ENCODE measurements at places on chromosomes 2 and 18.

DNA sequence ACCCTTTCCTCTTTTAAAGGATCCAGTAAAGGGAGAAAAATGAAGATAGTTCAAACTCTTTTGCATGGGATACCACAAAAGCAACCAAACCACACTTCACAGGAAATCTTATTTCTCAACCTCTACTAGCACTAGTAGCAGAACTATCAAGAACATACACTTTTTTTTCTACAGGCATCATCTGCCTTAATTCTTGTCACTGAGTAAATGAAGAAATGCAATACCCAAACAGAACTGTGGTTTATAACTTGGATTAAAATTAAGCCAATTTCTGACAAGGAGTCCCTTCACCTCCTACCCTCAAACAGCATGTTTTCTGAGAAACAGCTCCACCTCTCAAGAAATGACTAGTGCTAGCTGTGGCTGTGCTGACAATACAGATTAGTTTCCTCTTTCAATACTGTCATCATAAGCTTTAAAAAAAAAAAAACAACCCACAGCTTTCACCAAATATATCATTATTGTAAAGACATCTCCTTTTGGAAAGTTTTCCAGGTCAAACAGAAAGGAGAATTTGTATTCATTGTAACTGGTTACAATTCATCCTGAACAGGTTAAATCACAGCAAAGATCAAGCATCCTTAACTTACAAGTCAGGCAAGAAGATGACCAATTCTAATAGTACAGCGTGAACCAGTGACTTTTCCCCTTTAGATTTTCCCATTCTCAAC lies 44.4 kb downstream of the PTPN2 start:
- no peak for DNase-seq

DNA sequence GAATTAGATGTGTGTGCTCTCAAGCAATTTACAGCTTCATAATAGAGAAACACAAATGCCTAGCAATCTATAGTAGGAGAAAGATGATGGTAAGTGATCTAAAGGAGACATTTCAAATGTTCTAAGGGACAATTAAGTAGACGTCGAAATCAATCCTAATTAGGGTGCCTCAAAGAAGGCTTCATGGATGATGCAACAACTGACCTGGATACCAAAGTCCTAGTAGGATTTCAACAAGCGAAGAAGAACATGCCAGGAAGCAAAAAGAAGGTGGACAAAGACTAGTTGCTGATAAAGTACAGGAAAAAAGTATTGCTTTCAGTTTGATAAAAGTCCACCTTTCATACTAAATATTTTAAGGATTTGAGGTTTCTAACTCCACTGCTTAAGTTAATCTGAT lies 12.5 kb downstream of the FIGN start:
- no peak for DNase-seq

GRCh38 chr18:69123421-69123820 lies 277.3 kb upstream of the DOK6 start:
- no peak for DNase-seq

- DNase-seq: no peak
These were observed 814.2 kb downstream of the LRP1B start for GRCh38 chr2:141316606-141317005.

DNA sequence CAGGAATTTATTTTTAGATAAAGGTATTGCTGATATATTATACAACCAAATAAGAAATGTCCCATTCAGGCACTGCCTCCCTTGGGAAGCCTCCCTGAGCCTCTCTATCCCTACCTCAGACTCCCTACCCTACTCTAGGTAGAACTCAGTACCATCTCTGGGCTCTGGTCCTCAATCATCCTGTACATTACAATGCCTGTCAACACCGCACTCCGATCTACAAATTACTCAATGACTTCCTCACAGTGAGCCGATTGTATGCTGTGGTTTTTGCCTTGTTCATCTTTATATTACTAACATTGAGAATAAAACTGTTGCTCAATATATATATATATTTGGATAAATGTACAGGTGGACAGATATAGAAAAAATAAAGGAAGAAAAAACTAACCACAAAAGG lies 207.5 kb downstream of the STK39 start:
- no peak for DNase-seq

- no peak for DNase-seq
These were observed 2.2 kb downstream of the HOXD10 start for GRCh38 chr2:176118601-176119339.

DNA sequence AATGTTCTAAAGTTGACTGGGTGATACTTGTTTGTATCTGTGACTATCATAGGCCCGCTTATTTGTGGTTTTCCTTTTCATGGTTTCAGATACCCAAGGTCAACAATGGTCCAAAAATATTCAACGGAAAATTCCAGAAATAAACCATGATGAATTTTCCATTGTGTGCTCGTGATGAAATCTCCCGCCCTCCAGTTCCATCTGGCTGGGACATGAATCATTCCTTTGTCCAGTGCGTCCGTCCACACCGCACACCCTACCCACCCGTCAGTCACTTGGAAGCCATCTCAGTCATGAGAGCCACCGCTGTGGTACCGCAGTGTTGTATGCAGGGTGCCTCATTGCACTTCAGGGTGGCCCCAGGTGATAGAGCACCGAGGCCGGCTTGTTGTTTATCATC lies 268.2 kb upstream of the PXDN start:
- no peak for DNase-seq

- DNase-seq: no peak
These were observed 117.4 kb upstream of the COPS8 start for GRCh38 chr2:236968101-236968879.

- DNase-seq: no peak
These were observed 10.8 kb upstream of the ECEL1 start for GRCh38 chr2:232498452-232498851.

DNA sequence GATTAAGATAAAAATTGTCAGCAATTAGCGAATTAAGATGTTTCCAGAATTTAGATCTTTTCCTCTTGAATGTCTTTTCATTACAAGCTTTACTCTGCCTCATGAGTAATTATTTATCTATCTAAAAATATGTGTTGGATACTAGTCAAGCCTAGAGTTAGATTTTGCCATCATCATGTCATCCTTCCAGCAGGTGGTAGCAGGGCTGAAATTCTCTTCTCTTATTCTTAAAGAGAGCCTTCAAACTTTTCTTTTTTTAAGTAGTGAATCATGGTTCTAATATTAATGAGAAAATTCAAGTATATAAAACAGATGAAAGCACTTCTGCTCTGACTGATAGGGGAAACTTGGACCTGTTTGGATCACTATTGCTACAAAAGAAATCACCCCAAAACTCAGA lies 240.7 kb upstream of the EPAS1 start:
- no peak for DNase-seq

- DNase-seq: no peak
These were observed 2.4 kb downstream of the CCT4 start for GRCh38 chr2:61885896-61886603.

DNA sequence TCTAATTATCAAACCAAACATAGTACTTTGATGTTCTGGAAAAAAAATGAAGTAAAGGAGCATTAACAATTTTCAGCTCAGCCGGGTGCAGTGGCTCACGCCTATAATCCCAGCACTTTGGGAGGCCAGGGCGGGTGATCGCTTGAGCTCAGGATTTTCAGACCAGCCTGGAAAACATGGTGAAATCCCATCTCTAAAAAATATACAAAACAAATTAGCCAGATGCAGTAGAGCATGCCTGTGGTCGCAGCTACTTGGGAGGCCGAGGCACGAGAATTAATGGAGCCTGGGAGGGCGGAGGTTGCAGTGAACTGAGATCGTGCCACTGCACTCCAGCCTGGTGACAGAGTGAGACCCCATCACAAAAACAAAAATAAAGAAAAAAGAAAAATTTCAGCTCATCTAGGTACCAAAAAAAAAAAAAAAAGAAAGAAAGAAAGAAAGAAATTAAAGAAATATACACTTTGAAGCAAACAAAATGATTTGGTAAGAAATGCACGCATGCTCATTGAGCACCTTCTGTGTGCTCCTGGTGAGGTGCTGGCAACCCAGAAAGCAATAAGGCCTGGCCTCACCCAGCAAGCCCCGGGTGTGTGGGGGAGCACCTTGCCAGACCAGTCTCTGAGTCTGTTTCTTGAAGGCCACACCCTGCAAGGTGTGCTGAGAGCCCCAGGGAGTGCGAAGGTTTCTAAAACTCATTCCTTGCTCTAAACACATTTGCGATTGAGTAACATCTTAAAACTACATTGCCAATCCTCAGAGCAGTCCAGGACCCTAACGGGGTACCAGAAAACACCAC lies 133.5 kb downstream of the TFCP2L1 start:
- no peak for DNase-seq

DNA sequence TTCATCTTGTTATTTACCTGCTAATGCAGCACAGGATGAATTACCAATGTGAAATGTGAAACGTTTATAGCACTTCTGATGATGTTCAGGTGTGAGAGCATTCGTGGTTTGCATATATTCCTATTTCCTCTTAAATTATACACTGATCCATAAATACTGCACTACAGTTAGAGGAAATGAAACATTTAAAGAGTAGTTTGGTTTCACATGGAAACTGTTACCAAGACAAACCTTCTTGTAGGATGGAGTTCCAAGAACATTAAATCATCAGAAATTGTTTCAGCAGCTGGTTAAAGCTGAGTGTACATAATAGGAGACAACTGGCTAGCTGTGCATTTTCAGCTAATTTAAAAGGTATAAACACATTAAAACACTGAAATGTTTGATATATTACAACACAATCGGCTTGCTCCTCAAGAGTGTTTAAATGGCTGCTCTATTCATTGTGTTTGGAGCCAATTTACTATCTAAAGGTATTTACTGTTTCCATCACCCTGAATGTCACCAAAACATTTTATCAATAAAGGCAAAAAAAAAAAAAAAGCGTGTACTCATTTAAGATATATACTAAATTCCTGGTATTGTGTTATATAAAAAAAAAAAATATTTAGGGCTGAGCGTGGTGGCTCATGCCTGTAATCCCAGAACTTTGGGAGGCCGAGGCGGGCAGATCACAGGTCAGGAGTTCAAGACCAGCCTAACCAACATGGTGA lies 100.6 kb downstream of the DYM start:
- no peak for DNase-seq
